ENCODE measurements at places on chromosomes 5 and 9.
A peak's percentile ranks its signal among the peaks of the same experiment; 100 is the strongest.

DNA sequence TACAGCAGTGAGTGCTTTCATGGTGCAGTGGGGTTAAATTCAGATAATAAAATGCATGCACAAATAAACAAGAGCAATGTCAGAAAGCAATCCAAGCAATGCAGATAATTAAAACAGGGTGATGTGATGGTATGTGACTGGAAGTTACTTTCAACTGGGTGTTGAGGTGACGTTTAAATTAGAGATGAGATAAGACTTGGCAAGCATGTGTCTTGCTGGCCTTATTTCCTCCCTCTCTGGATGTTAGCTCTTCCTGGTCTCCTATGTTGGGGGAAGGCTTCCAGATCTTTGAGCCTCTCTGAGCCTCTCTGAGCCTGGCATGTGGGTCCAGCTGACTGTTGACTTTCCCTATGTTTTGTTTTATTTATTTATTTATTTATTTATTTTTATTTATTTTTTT, 54.4 kb downstream of the DOCK2 start:
- no peak for DNase-seq

DNA sequence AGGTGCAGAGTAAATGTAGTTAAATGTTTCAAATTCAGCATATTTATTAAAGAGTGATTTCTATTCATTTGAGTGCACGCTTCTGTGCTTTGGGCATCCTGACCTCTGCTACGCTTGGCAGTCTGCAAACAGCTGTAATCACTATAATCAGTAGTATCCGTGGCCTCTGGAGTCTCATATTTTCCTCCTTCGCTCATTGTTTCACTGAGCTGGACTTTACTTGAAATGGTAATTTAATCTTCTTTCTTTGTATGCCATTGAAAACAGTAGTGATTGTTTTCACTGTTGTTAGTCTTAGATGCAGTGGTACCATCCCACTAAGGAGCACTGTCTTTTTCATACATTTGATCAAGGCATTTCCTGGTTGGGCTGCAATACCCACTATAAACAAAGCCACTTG, 43.5 kb upstream of the CAVIN4 start:
- DNase-seq = no peak

DNA sequence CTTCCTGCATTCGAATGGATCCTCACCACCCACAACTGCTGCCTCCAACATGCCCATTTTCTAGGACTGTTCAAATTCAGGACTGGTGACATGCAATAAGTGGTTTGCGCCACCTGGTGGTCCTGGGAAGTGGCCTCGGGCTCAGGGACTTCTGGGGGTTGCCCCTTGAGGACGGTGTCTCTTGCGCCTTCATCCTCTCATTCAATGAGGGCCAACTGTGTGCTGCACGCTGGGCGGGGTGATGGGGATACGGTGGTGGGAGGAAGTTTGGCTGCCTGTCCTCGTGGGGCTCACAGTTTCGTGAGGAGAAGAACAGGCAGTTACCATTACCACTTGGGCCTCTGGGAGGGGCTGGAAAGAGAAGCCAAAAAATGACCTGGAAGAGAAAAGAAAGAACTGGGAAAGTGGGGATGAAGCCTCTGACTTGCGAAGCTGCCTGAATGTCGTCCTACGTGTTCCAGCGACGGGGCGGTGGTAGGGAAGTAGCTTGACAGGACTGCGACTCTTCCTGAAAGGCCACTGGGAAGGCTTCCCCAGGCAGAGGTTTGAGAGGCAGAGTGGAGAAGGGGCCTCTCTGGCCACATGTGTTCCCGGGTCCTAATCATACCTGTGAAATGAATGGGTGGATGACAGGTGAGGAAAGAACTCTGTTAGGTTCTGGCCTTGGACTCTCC, 49.0 kb downstream of the PSD2 start:
- peak; percentile 73 for DNase-seq

DNA sequence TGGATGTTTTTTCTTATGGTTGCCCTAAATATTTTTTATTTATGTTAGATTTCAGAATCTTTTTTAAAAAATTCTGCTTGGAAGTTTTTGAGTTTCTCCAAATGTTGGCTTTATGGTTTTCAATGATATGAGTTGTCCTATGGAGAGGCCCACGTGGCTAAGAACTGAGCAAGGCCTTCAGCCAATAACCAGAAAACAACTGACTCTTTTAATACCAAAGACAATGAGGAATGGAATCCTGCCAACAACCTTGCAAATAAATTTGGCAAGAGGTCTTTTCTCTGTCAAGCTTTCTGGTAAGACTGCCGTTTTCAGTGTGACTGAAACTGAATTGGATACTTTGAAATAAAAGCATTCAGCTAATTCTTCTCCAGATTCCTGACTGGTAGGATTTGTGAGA, 1740.1 kb upstream of the WWC1 start:
- DNase-seq = no peak

- no peak for DNase-seq
Observed at GRCh38 chr9:36245906-36246305, 12.3 kb downstream of the GNE start.

DNA sequence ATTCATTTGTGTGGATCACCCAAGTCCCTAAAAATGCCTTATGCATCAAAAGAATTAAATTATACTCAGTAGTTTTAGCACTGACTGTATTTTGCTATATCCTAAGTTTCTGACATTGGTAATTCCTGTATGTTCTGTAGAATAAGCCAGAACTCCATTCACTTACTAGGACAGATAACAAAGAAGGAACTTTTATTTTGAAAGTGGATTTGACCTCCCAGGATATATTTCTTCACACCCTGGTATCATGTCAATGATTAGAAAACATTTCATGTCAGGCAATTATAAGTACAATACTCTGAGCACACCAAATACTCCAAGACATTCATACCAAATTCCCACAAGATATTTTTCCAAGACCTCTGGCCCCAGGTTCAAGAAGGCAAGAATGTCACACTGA, 28.7 kb upstream of the MYOT start:
- DNase-seq = no peak

- no peak for DNase-seq
Observed at GRCh38 chr9:20200581-20200980, 411.7 kb upstream of the SLC24A2 start.

All from activated T-cell treated with anti-CD3 and anti-CD28 coated beads for 1 hour (primary cell).